Osteoblast (primary cell): ENCODE measurements at places on chromosomes 16 and 17. TPM values are rescaled to one million over a fixed set of nuclear protein-coding genes. Genes with fewer than 3 reads are reported as not detected.
A peak's percentile ranks its signal among the peaks of the same experiment; 100 is the strongest.

The TMEM220 gene
- 3.2 and 3.3 TPM in 2 replicates for total RNA-seq

The ZNF624 gene
- 7.1 and 7.6 TPM in 2 replicates for total RNA-seq

DNA sequence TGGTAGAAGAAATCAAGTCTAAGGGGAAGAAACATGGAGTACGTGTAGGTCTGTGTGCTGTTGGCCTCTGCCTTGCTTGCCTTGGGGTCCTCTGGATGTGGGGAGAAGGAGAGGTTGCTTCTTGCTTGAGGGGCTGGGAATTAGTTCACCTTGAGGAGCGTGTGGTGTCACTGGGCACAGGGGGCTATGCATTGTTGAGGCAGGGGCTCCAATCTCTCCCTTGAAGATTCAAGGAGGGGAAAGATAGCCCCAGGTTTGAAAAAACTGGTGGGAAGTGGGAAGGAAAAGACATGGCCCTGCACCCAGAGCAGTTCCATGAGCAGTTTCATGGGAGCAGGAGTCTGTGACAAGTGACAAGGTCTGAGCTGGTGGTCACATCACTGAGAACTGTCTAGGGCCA is 103.4 kb downstream of the CYLD start:
- no peak overlapping the region for H3K27ac ChIP-seq
- H3K27me3 ChIP-seq = peaks cover 3% of the 10 kb centered on the region
- H3K36me3 ChIP-seq = no peaks in the 10 kb centered on the region

DNA sequence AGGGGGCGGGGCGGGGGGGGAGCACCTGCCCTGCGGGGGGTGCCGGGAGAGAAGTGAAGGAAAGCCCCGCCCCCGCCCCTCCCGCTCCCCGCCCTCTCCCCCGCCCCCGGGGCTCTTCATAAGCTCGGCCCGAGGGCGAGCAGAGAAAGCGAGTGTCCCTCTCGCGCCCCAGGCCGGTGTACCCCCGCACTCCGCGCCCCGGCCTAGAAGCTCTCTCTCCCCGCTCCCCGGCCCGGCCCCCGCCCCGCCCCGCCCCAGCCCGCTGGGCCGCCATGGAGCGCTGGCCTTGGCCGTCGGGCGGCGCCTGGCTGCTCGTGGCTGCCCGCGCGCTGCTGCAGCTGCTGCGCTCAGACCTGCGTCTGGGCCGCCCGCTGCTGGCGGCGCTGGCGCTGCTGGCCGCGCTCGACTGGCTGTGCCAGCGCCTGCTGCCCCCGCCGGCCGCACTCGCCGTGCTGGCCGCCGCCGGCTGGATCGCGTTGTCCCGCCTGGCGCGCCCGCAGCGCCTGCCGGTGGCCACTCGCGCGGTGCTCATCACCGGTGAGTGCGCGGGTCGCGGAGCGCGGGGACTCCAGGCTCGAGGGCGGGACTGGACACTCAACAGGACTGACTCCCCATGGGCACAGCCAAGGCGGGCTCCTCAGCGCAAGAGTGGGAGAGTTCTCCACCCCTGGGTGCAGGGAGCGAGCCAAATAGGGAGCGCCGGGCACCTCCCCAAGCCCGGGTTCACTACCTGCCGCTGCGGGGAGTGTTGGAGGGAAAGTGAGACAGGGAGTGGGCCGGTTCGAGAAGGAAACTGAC is at the start of gene HSD11B2:
TSS of gene HSD11B2 (plus strand) at position 145 of the 798 bp plus-strand sequence. CDS start at position 273, 128 bp downstream.
- peak; percentile 98 for DNase-seq
- no peaks in the 10 kb centered on the region for H3K36me3 ChIP-seq
- peaks cover 3% of the 10 kb centered on the region for H3K4me1 ChIP-seq
- H3K27me3 ChIP-seq = peaks cover 27% of the 10 kb centered on the region
